ENCODE measurements at places on chromosomes 11 and 22.

DNA sequence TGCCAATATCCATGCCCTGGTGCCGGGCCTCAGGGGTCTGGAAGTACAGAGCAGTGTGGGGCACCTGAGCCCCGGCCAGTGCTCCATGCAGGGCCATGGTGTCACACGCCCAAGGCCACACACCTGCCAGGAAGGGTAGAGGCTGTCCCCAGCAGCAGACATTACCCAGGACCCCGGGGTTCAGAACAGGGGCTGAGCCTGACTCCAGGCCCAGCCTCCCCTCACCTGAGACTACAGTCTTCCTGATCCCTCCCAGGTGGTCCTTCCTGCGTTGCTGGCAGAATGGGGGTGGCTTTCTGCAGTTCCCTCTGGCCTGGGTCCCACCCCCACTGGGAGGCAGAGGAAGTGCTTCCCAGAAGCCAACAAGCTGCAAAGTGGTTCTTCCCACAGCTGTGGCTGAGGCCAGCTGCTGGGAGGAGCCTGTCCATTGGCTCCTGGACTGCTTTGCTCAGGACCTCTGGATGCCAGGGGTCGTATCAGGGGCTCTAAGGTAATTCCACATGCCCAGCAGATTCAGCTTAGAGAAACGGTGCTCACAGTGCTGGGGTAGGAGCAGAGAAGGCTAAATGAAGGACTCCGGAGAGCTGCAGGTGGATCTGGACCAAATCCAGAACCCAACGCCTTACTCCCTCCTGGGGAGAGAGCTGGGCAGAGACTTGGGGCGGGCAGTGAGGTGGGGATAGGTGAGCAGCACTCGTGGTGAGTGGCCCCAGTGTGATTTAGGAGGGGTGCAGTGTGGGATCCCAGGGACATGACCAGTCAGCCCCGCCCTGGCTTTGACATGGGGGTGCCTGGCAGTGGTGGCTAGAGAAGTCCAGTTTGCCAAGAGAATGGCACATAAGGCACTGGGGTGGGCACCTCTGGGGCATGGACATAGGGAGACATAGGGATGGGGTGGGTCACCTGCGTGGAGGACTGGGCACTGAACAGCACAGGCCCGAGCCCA lies 12.6 kb downstream of the TCIRG1 start:
- DNase-seq, result no peak

- DNase-seq, result no peak
These were observed 14.4 kb downstream of the CDKN1C start for GRCh38 chr11:2870969-2871680.

DNA sequence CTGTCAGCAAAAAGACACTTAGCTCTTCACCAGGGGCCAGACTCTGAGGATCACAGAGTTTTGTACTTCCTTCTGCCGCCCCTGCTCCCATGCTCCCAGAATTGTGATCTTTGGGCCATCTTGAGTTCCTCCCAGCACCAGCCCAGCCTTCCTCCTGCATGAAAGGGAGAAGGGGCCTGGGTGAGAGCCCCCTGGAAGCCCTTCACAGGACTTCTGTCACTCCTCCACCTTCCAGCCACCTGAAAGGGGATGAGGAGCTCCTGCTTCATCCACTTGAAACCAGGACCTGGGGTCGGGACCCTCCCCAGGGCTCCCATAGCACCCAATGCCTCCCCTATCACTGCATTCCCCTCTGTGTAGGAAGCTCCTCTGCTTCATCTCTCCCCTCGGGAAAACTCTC lies 174.2 kb downstream of the BUD13 start:
- no peak for DNase-seq

- no peak for DNase-seq
These were observed 174.2 kb upstream of the MPPED2 start for GRCh38 chr11:30760345-30760744.

GRCh38 chr22:37796079-37796478 lies 11.7 kb upstream of the GCAT start:
- no peak for DNase-seq

DNA sequence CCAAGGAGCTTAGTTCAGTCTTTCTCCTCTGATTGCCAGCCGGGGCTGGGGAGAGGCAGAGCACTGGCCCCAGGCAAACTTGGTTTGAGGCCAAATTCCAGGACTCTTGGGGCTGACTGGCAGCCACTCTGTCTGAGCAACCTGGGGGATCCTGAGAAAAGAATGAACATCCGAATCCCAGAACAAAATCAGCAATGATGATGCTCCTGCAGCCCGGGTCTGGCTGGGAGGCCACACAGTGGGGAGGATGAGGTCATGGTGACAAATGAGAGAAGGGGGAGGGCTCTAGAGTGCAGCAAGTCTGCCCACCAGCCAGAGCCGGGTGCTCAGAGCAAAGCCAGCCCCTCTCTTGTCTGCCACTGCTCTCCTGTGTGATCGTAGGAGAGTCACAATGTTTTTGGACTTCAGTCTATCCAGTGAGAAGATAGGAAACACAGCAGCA lies 71.8 kb upstream of the PAX6 start:
- no peak for DNase-seq
